ENCODE measurements at places on chromosomes 3 and 15.

- DNase-seq = no peak
These were observed 145.9 kb upstream of the GALNT15 start for GRCh38 chr3:16028604-16029003.

DNA sequence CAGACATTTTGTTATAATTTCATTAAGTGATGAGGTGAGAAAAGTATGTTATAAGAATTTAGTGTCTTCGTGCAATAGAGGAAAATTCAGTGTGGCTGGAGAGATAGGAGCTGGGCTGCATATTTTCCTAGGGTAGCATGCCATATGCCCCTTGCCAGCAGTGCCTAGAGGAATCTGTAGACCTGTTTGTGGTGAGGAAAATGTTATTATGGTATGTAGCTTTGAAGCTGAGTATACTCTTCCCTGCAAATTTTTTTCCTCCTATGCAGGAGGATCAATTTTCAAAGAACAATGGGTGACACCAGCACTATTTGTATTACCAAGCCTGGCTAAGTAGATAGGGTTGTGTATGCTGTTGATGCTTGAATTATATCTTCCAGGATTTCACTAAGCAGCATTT is 200.6 kb downstream of the EDEM1 start:
- DNase-seq = no peak

DNA sequence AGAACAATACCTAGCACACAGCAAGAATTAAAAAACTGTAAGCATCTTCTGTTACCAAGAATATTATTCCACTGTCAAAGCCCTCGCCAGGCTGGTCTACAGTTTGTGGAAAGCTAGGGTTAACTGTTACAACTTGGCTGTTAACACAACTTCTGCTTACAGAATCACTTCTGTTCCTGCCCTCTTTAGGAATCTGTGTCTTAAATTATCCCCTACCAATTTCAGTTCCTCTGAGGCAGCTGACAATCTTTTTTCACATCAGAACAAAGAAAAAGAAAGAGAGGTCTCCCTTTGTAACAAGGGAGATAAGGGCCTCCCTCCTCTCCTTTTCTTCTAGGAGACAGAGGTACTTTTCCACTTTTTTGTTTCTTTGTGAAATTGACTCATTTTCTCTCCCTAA is 188.9 kb downstream of the FMN1 start:
- DNase-seq = no peak

GRCh38 chr3:187066228-187066995 is 72.9 kb downstream of the RPL39L start:
- no peak for DNase-seq

- no peak for DNase-seq
These were observed 20.4 kb upstream of the RIOX2 start for GRCh38 chr3:97992547-97993173.

- DNase-seq = no peak
These were observed 46.3 kb upstream of the CDV3 start for GRCh38 chr3:133527081-133527715.

DNA sequence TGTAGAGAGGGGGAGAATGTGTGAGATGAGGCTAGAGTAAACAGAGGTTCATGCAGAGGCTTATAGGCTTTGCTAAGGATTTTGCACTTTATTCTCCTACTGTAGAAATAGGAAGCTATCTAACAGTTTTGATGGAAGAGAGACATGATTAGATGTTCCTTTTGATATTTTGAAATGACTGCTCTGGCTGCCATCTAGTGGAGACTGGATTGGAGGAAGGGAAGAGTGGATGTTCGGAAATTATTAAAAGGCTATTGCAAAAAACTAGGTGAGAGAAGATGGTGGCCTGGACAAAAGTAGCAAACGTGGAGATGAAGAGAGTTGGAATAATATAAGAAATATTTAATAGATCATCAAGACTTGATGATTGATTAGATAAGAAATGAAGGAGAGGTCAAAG is 42.2 kb downstream of the SYN2 start:
- no peak for DNase-seq

DNA sequence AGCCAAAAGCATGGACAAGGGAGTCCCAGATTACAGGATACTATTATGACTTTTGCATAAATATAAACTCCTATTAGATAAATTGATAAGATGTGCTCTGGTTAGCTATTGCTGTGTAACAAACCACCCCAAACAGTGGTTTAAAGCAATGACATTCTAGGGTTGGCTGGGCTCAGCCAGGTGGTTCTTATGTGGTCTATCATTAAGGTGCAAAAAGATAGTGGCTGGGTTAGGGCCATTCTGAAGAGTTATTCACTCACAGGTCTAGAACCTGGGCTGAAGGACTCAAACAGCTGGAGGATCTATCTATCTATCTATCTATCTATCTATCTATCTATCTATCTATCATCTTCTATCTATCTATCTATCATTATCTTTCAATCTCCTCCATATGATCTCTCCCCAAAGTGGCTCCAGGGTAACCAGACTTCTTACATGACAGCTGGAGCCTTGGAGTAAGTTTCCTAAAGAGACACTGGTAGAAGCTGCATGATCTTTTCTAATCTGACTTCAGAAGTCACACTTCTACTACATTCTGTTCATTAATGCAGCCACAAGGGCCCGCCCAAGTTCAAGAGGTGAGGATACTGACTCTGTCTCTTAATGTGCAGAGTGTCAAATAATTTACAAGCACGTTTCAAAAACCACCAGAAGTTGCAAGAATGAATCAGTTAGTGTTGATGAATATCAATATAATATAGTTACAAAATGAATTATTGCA is 74.9 kb upstream of the XCR1 start:
- no peak for DNase-seq

GRCh38 chr3:880371-880770 is 212.5 kb upstream of the CNTN6 start:
- DNase-seq = no peak

DNA sequence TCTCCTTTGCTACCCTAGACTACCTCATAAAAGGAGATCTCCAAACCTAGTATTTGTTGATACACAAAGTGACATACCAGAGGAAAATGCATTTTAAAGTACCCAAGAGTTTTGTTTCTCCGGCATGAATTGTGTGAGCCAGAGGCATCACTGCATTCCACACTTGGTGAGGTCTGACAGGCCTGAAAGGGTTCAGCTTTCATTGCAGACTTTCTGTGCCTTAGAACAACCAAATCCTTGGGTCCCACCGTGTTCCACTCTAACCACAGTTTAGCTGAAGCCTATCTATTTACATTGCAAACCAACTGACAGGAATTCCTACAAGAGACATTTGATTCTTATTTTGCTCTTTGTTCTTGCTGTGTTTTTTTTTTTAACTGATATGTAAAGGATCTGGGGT is 21.0 kb upstream of the EID1 start:
- no peak for DNase-seq

DNA sequence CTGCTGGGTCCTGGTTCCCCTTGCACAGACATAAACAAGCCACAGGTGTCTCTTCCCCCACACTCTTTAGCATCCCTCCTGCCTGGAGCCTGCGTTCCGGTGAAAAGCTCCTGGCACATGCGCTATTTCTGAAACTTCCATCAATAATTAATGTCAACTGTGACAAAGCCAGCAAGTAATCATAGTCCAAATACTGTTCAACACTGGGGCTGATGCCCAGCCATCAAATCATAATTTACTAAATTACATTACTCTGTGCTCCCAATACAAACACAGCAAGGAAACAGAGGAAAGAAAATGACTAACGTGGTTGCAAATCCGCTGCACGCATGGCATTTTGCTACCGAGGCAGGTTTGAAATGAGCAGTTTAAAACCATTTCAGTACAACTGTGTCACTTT is 294.7 kb downstream of the ERC2 start:
- no peak for DNase-seq

DNA sequence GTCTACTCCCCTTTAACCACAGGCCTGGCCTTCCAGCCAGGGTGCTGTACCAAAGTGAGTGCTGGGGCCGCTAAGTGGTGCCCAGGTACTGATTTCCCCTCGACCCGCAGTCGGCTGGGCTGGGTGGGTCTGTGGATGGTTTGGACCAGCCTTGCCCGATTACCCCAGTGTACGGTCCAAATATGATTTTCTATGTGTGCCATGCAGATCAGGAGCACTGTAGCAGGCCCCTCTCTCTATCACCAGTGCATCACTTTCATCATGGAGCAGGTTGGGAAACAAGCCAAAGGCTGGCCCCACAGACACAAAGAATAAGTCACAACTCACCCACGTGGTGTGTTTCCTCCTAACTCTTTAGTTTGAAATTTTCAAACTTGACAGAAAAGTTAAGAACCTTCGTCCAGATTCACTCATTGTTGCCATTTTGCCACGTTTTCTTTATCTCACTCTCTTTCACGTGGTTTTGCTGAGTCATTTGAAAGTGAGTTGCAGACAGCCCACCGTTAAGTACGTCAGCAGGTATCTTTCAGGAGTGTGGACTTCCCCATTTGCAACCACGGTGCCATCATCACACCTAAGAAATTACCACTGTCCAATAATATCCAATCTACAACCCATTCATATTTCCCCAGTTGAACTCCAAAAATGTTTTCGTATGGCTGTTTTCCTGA is 37.0 kb downstream of the ZNF710 start:
- DNase-seq = no peak

DNA sequence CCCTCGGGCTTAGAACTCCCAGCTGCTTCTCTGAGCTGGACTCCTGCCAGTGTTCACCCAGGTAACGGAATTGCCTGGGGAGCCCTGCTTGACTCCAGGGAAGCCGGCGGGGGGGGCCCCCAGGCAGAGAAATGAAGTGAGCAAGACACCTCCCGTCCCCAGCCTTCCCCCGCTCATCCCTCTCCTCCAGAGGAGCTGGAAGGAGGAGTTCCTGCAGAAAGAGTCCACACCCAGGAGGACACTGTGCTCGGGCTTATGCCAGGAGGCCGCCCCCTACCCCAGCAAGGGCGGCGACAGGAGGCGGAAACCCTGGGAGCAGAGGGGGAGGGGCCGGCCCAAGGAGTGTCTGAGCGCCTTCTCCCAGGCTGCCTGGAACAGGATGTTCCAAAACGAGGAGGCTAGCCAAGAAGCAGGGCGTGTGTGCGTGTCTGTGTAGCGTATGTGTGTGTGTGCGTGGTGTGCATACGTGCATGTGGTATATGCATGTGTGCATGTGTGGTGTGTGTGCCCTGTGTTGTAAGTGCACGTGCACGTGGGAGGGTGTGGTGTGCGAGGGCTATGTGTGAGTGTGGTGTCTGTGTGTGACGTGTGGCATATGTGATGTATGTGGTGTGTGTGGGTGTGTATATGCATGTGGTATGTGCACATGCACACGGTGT is 511.3 kb downstream of the SHQ1 start:
- DNase-seq = no peak

GRCh38 chr3:112519424-112520001 is 20.2 kb upstream of the BTLA start:
- no peak for DNase-seq

DNA sequence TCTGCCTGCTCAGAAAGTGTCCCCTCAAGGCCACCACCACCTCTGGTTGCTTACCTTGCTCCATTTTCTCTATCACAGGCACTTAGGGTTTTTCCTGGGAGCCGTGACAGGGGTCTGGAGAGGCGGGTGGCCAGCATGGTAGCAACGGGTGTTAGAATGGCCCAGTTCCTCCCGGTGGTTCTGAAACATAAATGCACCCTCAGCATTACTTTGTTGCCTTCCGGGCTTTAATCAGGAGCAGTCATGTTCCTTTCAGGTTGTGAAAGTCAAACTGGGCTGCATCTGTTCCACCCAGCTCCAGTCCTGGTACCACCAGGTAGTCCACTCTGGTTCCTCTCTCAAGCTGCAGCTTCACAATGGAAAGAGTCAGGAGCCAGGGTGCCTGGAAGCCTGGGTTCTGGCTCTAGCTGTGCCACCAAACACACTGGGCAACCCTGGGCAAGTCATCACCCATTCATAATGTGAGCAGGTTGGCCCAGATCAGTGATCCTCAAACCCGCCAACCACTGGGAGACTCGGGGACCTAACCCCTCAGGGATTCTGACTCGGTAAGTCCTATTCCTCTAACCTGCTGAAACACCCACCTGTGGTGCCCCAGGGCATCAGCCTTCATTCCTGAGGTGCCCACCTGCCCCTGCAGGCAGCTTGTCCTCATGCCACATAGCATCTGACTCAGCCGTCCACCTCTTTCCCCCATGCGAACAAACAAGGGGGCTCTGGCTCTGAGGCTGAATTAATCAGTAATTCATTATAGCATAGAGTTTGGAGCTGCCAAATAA is 9.3 kb downstream of the BDH1 start:
- DNase-seq = no peak

DNA sequence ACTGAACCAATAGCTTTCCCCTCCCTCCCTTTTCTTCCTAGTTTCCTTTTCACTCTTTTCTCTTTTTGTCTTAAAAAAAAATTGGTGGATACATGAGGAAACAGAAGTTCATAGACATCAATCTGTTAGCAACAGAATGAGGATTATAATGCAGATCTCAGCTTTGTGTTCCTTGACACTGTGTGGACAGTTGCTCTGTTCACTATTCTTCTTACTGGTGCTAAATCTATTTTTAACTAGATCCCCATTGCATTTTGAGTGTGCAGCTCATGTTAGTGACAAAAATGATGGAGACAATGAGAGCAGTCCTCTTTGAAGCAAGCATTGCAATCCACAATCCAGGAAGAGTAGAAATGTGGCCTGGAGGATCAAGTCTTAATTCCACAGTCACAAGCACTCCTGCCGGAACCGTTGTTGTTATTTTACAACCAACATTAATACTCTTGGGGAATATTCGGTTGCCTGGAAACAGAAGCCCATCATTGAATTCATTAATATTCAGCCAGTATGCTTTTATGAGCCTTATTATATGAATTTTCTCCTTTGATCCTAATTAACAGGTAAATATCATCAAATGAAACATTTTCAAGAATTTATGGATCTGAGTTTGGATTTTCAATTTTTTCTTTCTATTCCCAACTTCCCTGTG is 1016.8 kb downstream of the NTRK3 start:
- no peak for DNase-seq

- no peak for DNase-seq
These were observed 51.8 kb upstream of the PLXNA1 start for GRCh38 chr3:126930936-126931600.

- no peak for DNase-seq
These were observed 19.8 kb downstream of the MORC1 start for GRCh38 chr3:109098079-109098644.

GRCh38 chr15:49902685-49903501 is 216.1 kb downstream of the ATP8B4 start:
- no peak for DNase-seq

DNA sequence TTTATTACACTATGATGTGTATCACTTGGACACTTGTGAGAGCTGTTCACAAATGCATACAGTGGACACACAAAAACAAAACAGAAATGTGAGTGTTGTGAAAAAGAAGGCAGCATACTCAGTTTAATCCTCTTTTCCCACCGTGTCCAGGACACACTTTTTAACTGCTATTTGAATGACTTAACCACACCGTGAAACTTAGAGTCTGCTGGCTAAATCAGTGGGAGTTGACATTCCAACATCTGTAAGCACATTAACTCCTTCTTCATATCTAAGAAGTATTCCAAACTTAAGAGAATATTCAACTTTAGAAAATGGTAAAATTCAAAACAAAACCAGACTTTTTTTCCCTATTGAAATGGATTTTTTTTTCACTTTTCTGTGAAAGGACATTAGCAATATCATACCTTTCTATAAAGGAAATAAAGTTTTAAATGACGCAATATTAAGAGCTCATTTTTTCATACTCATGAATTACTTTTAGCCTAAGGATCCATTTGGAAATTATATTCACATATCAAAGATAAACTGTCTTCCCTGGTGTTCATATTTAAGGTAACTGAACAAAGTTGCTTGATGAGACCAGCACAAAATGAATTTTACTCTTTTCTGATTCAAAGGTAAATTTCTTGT is 316.6 kb downstream of the RBMS3 start:
- DNase-seq = no peak

GRCh38 chr3:171142985-171143384 is 116.5 kb upstream of the SLC2A2 start:
- DNase-seq = no peak

Measured in progenitor cell of endocrine pancreas (in vitro differentiated cells).